Muscle of arm (tissue), 14 donors: ENCODE measurements at places on chromosomes 1 and 21.

- DNase-seq = no peak
These were observed 114.7 kb downstream of the APP start for GRCh38 chr21:26055841-26056264.

- DNase-seq = no peak
These were observed 54.9 kb upstream of the RGS7 start for GRCh38 chr1:241411776-241412338.

GRCh38 chr1:81008293-81008692 lies 792.4 kb upstream of the ADGRL2 start:
- DNase-seq = no peak

DNA sequence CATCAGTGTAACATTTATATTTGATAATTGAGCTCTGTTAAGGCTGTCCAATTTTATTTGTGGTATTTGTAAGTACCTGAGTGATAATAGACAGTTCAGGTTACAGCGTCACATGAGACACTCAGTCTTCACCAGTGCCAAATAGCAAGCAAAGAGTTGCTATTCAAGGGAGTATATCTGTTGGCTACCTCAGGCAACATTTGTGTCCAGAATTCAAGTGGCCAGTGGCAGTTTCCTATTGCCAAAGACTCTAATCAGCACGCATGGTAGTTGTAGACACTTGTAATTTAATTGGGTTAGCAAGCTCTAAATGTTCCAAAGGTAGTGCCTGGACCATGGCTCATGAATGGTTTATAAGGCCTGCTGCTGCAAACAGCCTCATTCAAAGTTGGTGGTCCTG lies 1524.3 kb upstream of the B3GALT2 start:
- DNase-seq = no peak

DNA sequence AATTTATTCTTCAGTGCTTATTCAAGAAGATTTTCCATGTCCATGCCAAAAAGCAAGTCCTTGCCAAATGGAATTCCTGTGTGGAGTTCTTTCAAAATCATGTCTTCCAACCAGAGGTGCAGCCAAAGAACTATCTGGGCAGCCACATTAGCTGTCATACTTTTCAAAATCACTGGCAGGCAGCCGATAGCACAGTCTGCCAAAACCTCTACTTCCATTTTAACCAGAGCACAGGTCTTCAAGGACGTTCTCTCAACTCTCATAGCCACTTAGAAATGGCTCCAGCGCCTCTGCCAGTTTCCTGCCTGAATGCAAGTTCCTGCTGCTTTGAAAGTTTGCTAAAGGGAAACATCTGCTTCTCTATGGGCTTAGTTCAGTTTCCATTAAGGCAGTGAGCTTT lies 975.7 kb upstream of the ADGRL4 start:
- peak; percentile 89 for DNase-seq

- DNase-seq = no peak
These were observed 25.0 kb upstream of the POU3F1 start for GRCh38 chr1:38071312-38072256.

DNA sequence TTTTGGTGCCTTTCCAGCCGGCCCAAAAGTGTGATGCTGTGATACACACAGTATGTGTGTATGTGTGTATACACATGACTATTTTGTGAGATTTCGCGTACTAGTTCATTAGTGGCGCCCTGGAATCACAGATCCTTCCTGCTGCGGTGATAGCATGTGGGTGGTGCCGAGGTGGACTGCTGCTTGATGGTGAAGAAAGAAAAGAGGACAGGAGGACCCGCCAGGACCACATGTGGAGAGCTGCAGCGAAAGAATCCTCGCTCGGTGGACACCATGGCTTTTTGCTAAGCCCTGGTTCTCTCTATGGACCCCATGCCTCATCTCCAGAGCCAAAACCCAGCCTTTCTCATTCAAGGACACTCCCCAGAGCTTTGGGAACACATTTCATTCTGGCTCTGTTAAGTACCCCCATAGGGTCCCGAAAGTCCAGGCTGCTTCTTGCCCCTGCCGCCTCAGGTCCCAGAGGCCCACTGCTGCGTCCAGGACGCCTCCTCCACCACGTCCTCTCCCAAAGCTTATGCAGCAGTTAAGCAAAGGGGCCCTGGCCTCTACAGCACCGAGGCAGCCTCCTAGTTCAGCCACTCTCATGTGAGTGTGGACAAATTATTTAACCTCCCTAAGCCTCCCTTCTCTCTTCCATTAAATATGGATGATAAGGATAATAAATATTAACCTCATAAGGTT lies 32.8 kb upstream of the COX20 start:
- DNase-seq = no peak

- DNase-seq = no peak
These were observed 613.3 kb downstream of the PLPP3 start for GRCh38 chr1:55965981-55966461.

GRCh38 chr1:25369241-25369640 lies 31.1 kb downstream of the TMEM50A start:
- DNase-seq = no peak

- no peak for DNase-seq
These were observed 185.1 kb downstream of the FGGY start for GRCh38 chr1:59481881-59482505.

DNA sequence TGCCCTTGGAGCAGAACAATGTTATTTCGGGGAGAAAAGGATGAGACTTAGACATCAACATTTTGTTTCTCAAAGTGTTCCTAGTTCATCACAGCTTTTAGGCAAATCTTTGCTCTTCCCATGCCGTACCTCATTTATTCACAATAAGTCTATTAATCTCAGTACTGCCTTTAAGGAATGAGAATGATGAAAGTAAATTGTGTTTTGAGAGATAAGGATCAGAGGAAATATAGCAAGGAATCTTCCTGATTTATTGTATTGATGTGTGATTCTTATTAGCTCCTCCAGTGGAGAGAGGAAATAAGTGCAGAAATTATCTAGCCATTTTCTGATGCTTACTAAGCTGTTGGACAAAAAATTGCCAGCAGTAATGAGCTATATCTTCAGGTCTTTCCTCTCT lies 2.0 kb downstream of the POLR3C start:
- DNase-seq = no peak

DNA sequence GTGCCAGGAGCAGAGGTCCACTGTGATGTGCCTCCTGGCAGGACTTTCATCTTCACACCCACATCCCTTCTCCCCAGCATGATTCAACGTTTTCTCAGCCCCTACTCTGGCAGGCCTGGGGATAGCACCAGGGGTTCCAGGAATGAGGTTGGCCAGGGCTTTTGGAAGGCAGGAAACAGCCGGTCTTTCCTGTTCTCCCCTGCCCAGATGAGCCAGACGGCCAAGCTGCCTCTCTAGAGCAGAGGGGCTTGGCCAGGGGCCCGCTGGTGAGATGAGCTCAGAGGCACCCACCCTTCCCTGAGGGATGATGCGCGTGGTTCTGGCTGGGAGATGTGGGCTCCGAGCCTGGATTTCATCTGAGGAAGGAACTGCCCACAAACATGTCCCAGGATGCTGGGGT lies 4.3 kb upstream of the MFAP2 start:
- DNase-seq = peak; percentile 58

GRCh38 chr1:108969346-108969745 lies 6.1 kb upstream of the CLCC1 start:
- DNase-seq = no peak

DNA sequence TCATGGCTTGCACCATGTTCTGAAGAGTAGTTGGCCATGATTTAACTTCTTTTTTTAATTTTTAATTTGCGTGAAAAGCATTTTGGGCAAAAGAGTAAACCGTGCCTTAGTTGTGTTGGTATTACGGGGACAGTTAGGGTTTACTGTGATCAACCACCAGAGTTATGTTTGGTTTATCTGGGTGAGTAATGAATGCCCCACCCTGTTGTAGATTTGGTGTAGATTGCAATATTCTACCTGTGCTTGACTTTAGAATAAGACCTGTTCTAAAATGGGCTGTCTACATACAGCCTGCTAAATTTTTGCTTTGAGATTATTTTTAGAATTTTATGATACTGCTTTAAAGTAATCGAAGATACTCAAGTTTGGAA lies 1.4 kb downstream of the USP25 start:
- DNase-seq = no peak

- DNase-seq = no peak
These were observed 22.9 kb downstream of the UBIAD1 start for GRCh38 chr1:11295905-11296304.
